ENCODE measurements at places on chromosomes 12 and 14. TPM values are rescaled to one million over a fixed set of nuclear protein-coding genes. Genes with fewer than 3 reads are reported as not detected.

GRCh38 chr14:58428118-58428683 is 682 bp downstream of the KIAA0586 start:
- peak; percentile 7 for ATAC-seq

DNA sequence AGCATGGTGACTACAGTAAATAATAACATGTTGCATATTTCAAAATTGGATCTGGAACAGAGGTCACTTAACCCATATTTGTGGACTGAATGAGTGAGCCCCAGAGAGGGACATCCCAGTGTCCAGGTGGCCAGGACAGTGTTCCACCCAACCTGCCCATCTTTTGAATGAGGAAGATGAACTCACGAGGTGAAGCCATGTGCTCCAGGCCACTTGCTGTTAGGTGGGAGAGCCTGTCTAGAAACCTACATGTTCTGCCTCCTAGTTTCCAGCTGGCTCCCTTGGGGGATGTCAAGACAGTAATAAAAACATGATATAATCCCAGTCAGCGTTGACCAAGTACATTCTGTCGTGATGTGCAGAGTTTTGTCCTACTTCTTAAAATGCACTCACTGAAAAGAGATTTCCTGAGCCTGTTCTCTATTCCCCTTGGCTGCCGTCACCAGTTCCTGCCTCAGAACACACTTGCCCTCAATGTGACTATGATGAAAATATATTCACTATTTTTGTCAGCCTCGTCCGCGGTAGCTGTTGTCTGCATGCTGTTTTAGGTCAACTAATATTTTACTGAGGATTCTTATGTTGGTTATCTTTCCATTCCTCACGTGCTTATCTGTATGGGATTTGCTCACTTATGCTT is 25.7 kb downstream of the TSPAN9 start:
- ATAC-seq: no peak

- peak; percentile 42 for ATAC-seq
Observed at GRCh38 chr12:58860788-58861240, 59.5 kb downstream of the LRIG3 start.

- peak; percentile 62 for ATAC-seq
Observed at GRCh38 chr12:114163771-114164170, 197.6 kb upstream of the RBM19 start.

GRCh38 chr12:96786791-96787190 is 120.3 kb upstream of the NEDD1 start:
- ATAC-seq: no peak

DNA sequence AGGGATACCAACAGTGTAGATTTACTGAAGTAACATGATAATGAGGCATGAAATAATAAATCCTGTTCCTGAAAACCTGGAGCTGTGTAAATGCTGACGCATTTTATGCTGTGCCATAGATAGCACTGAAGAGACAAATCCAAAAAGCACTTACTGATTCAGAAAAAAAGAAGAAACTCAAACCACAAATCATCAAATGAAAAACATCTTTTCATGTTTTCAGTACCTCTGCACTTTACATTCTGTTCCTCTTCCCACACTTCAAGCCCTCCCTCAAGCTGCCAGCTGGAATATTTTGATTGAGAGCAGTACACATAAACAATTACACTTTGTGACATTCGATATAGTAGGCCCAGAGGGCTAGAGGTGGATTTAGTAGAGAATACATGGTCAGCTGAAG is 362.3 kb downstream of the NAV3 start:
- no peak for ATAC-seq

DNA sequence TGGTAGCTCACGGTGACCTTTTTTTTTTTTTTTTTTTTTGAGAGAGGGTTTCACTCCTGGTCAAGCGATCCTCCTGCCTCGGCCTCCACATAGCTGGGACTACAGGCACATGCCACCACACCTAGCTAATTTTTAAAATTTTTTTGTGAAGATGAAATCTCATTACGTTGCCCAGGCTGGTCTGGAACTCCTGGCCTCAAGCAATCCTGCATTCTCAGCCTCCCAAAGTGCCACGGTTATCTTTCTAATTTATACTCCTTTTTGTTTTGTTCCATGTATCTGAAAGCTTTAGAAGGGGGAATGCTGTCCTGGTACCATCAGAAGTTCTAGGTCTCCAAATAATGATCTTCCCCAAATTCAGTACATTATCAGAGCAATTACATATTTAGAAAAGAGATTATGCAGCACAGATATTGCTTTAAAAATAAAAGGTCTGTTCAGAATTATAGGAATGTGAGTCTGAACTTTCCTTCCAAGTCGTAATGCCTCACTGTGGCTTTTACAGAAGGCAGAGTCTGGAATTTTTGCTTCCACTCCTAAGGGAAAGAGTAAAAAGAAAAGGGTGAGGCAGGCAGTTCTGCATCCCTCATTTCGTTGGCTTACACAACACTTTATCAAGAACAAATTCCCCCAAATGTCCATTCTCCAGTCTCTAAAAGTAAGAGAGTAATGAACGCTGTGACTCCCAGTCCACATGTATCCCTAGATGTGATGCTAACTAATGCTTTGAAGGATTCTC is 73.0 kb downstream of the GCH1 start:
- ATAC-seq: no peak

DNA sequence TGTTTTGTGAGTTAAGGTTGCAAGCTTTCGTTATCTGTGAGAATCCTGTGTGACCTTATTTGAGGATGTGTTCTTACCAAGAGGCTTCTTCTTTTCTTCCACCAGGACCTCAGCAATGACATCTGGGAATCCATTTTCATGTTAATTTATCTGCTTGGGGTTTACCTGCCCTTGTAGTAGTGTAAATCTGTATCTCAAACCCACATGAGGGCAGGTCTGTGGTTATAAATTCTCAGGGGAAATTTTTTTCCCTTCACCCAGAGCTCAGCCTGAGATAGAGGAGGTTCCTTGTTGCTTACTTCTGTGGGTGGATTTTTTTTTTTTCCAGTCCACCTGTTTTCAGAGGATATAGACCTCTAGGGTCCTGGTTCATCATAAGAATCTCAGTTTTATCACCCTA is 70.8 kb downstream of the AKAP6 start:
- ATAC-seq: no peak

DNA sequence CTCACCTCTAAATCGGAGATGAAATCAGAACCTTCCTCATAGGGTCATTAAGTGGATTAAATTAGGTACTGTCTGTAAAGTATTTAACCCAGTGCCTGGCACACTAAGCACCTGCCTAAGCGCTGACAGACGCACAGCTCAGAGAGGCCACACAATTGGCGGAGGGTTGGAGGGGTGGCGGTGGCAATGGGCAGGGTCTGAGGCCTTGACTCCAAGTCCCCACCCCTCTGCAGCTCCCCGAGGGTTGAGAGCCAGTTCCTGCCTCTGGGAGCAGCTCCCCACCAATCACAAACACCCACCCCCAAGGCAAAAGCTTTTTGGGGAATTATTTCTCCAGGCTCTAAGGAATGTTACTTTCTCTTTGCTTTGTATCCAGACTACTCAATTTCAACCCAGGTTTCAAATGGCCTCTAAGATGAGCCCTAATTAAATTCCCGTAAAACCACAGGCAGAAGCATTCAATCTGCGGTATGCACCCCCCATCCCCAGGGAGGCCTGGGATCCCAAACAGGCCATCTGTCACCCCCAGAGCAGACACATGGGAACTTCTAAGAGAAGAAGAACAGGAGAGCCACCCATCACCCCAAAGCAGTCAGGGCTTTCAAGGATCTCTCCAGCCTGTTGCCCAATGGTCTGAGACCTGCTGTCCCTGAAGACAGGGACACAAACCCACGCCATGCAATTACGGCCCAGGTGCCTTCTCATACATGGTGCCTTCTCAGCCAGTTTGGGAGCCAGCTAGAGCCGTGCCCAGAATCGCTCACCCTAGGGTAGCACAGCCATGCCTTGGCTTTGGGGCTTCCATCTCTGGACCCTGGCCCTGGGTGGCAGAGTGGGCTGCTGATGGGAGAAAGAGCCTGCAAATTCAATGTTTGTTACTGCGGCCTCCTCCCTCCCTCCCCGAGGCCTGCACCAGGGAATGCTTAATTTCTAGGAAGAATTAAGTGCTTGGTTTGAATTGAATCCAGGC is 66.1 kb downstream of the CHGA start:
- no peak for ATAC-seq

DNA sequence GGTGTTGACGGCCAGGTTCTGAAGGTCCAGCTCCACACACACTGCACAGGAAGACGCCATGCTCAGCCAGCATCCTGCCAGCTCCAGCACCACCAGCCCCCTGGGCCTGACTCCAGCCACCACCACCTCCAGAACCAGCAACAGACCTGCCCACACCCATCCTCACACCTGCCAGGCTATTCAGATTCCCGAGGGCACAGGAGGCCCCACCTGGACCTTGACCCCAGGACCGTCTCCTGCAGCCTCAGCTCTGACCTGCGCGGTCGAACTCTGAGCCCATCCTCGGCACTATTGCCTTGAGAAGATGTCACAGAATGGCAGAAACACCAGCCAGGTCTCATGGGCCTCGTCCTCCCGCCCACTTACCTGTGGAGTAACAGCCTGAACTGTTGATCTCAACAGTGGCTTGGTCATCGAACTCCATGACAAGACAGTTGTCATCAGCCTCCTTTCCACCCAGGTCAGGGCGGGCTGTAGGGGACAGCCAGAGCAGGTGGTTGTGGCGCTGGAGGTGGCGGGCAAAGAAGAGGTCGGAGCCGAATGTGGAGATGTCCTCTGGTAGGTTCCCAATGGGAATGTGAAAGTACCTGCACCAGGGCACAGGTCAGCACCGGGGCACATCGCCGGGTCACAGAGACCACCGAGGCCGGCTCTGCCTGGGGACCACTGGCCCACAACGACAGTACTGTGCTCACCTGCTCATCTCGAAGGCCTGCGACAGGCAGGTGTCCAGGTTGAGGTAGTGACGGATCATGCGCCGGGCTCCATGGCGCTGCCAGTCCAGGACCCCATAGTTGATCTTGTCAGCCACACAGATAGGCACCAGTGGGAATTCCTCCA is 23.5 kb downstream of the P2RX2 start:
- ATAC-seq: no peak

- no peak for ATAC-seq
Observed at GRCh38 chr12:113831016-113831415, 135.1 kb downstream of the RBM19 start.

- ATAC-seq: peak; percentile 48
Observed at GRCh38 chr12:106288494-106289195, 13.9 kb upstream of the TCP11L2 start.

- ATAC-seq: no peak
Observed at GRCh38 chr14:23335623-23336022, 14.4 kb downstream of the PABPN1 start.

- ATAC-seq: peak; percentile 90
Observed at GRCh38 chr14:65229748-65230728, 127.7 kb upstream of the MAX start.

DNA sequence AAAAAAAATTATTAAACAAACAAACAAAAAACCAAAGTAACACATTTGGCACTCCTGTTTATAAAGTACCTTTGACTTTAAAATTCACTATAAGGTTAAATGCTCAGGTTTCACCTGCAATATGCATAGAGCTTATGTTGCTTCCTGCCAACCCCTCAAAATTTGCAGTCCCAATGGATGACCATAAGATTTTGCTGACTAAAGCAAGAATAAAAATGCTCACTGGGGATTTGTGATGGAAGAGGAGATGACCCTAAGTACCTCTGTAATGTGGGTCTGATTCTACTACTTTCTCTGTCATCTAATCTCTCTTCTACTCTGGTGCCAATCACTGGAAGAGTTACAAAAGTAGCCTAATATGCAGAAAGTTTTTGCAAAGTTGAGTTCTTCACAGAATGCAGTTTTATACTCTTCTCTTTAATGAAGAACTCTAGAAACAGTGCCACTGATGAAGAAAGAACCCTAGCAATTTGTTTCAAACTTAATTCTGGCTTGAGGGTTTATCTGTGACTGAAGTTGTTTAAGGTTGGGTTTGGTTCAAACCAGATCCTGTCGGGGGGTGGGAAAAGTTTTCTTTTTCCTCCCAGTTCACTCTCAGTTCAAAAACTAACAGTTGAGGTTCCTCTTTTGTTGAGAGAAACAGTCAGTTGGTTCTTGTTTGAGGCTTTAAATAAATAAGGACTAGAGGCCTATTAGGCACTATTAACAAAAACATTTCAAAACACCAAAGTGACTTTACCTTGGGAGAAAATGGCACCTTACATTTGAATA is 10.9 kb downstream of the WASHC3 start:
- ATAC-seq: no peak

- ATAC-seq: no peak
Observed at GRCh38 chr12:13094367-13094766, 9.1 kb downstream of the GSG1 start.

DNA sequence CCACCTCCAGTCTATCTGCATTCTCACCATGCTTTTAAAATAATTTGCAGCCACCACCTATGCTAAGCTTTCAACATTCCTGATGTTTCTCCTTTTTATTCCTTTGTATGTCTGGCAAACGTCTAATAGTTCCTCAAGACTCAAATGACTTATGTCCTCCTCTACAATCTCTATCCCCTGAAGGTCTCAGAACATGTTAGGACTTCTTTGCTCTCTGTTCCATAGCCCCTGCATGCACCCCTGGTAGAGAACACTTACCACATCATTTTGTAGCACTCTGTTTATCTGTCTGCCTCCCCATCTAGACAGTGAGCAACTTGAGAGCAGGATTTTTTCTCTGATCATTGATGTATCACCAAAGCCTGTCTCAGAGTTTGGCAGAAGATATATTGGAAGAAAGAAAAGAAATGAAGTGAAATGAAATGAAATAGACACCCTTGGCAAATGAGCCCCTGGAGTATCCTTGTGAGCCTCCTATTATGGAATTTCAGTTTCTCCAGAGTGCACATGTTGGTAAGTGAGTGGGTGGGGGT is 1231.2 kb upstream of the FLRT2 start:
- peak; percentile 27 for ATAC-seq

GRCh38 chr14:20667957-20668356 is 16.4 kb upstream of the RNASE4 start:
- no peak for ATAC-seq

DNA sequence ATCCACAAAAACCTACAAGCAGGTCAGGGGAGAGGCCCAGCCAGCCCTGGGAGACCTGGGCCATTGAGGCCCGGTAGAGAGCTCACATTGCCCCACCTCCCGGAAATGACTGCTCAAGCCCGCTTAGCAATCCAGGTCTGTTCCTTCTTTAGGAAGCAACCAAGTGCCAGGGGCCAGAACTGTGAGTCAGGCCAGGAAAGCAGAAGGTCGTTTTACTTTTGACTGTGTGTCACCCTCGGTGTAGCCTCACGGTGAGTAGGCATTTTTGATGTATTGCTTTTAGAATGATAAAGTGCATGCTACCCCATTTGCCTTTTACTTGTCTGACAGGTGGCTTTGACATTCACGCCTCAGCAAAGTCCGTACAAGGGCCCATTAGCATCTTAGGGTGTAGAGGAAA is 25.4 kb upstream of the PWP1 start:
- no peak for ATAC-seq

GRCh38 chr12:62284749-62285148 is 24.5 kb downstream of the USP15 start:
- ATAC-seq: no peak

Gene ASCL1
- total RNA-seq: 4.9 TPM

Gene GPR68
- 1.5 TPM for total RNA-seq

Gene TMEM119
- 31.1 TPM for total RNA-seq

Gene NTN4
- total RNA-seq: 5.0 TPM

Gene ADCY4
- 1.7 TPM for total RNA-seq

Gene DDIT3
- total RNA-seq: 144 TPM

Gene KRT80
- total RNA-seq: 0.36 TPM

Gene PTMS
- 227 TPM for total RNA-seq

Gene AMIGO2
- 0.76 TPM for total RNA-seq

Gene CLEC9A
- total RNA-seq: not detected

Gene AQP6
- 0.68 TPM for total RNA-seq

All from motor neuron (in vitro differentiated cells).